COR-L47 (cell line): ENCODE measurements at places on chromosomes 4 and X.

DNA sequence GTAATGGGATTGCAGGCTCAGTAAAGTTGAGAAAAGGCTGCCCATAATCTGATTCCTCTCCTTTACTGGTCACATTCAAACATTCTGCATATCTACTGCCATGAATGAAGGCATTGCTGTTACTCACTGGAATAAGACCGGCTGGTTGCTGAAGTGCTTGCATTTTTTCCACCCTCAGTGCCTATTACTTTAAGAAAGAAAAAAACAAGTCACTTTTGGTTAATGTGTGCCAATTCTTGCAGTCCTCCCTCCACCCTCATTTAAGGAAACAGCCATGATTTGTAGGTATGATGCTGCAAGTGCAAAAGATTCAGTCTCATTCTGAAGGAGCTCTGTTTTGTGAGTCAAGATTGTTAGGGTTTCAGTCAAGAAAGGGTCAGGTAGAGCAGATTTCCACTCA is 94.9 kb downstream of the EMCN start:
- no peak for DNase-seq

GRCh38 chr4:37734989-37735388 is 48.8 kb upstream of the RELL1 start:
- no peak for DNase-seq

- no peak for DNase-seq
Measured at GRCh38 chr4:3107271-3107670, 32.8 kb downstream of the HTT start.

DNA sequence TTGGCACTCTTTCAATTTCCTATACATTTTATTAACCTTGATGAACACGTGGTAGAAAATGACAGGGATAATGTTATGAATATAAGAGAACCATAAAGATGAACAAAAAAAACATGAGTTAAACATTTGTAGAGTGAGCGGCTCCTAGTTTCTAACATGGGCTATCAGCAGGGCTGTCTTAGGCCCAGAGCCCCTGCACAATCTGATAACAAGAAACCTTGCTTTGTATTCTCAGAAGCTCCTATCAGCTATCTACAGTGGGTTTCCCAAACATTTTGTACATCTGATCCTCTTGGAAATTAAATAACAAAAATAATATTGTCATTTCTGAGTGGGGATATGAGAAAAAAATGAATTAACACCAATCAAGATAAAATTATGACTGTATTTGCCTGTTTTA is 10.6 kb upstream of the RBPJ start:
- no peak for DNase-seq

GRCh38 chr4:174444390-174444789 is 77.9 kb downstream of the HPGD start:
- DNase-seq: no peak

DNA sequence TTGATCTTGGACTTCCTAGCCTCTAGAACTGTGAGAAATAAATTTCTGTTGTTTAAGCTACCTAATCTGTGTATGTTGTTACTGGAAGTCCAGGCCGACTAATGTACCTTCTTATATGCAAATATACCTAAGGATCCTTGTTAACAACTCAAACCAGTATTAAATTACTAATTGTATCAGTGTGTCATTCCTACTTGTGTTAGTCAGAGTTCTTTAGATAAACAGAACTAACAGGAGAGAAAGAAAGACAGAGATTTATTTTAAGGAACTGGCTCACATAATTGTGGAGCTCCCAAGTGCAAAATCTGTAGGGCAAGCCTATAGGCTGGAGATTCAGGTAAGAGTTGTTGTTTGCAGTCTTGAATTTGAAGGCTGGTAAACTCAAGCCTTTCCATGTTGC is 120.0 kb downstream of the ADGRL3 start:
- no peak for DNase-seq

- peak; percentile 30 for DNase-seq
Measured at GRCh38 chrX:155966876-155967275, 30.6 kb upstream of the IL9R start.

DNA sequence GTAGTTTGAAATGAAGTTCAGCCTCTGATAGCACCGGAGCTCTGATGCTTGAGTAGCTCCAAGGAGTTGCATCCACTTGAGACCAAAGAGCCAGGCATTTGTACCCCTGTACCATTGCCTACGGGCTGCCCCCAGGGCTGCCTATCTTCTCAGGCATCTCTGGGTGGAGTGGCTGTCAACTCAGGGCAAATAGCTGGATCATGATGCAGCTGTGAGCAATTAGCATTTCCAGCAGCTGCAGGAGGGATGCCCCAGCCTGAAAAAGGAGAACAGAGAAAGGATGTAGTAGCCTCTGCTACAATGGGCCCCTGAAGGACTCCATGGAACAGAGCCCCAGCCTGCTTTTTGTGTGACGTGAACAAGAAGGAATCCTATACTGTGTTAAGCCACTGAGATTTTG is 492.6 kb downstream of the BCOR start:
- DNase-seq: no peak

DNA sequence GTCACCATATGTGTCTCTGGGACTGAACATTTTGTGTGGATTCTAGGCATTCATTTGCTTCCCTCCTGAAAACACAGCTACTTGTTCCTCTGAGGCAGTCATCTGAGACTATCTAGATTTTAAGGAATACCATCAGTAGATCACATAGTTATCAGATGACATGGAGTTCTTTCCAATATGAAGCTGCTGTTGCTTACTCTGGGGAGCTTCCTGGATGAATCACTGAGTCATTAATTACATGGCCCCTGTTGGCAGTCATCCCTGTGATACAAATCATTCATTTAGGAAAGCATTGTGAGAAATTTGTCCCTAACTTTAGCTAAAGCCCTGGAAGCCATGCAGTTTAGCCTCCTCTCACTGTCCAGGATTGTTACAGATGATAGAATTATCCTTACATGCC is 98.2 kb upstream of the ARSJ start:
- no peak for DNase-seq

DNA sequence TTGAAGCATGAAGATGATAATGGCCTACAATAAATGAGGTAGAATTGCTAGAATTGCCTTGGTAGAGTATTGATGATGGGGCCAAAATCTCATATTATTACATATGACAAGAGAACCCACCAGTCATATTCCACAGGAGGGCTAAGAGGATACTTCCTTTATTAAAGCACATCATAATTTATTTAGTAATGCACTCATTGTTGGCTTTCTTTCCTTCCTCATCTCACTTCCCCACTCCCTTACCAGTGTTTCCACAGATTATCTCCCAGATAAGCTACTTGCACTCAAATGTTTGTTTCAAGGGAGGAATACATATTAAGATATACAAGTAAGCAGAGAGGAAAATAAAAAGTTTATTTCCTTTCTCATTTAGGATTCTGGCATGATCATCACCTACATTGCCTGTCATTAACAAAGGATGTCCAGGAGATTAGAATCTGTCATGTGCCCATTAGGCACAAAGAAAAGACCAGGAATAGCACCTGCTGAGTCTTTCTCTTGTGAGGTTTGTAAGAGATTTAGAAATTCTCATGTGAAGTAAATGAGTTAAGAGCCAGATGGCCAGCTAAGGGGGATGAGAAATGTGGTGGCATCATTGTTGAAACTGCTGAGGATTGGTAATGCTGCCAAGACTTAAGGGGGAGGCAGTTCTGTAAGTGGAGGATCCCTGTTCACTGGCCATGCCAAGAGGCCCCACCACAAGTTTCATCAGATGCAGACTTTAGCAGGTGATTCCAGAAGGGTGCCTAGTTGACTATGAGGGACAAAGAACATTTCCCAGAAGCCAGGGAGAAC is 52.4 kb upstream of the PRDM8 start:
- no peak for DNase-seq

DNA sequence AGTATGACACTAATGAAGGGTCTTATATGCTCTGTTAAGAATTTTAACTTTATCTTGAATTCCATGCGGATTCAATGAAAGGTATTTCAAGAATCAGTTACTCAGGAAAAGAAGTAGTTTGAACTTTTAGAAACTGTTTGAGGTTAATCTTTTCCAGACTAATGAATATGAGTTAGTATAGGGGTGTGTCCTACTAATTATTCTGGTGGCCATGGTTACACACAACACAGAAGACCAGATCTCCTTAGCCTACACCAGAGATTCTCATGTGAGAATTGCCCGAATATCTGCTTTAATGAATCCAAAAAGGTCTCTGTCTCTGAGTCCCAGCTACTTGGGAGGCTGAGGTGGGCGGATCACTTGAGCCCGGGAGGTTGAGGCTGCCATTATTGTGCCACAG is 100.4 kb downstream of the MMRN1 start:
- no peak for DNase-seq

DNA sequence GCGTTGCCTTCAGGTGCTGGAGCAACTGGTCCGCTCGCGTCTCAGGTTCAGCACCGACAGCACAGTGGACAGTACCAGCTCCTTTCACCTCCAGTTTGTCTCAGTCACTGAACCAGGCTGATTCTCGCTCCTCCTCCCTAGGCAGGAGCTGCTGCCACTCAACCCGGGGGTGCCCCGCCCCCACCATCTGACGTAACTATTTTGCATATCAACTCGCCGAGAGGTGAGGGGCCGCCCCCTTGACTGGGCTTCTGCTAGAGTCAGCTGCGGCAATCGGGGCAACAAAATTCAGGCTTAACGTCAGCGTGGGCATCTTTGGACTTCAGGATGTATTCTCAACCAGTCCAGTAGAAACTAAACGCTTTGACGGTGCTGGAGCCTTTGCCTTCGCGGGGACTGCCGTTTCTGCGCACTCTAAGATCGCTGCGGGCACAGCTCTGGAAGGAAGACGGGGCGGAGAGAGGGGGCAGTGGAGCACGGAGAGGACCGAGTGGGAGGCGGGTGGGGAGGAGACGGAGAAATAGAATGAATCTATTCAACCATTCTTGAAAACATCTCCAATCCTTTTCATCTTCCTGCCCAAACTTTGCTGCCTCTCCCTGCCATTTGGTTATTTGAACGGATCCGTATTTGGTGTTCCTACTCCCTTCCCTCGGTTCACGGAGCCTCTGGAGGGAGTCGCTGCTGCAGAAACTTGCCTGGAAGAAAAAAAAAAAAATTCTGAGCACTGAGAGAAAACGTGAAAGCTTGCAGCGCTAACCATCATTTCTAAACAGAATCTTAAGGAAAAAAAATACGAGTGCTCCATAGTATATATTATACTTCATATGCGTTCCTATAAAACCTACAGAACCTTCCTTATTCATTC is at the start of gene FSTL5:
Gene FSTL5, minus strand, starts transcription at position 109 of the 868 bp plus-strand sequence. CDS start 52,604 bp downstream, outside the sequence.
- DNase-seq: peak; percentile 36

DNA sequence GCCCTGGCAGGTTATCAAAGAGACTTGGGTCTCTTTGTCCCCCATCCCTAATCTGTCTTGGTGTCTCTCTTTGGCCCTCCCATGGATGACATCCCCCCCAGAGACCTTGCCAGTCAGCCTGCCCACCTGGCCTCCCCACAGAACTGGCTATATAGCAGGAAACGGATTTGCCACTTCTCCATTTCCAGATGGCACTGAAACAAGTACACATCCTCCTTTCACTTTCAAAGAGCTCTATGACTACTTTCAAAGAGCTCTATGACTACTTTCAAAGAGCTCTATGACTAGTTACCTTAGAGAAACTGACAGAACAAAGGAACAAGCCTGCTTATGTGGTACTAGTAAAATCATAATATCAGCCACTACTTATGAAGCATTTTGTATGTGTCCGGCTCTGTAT is 175.3 kb downstream of the MAML3 start:
- DNase-seq: no peak

DNA sequence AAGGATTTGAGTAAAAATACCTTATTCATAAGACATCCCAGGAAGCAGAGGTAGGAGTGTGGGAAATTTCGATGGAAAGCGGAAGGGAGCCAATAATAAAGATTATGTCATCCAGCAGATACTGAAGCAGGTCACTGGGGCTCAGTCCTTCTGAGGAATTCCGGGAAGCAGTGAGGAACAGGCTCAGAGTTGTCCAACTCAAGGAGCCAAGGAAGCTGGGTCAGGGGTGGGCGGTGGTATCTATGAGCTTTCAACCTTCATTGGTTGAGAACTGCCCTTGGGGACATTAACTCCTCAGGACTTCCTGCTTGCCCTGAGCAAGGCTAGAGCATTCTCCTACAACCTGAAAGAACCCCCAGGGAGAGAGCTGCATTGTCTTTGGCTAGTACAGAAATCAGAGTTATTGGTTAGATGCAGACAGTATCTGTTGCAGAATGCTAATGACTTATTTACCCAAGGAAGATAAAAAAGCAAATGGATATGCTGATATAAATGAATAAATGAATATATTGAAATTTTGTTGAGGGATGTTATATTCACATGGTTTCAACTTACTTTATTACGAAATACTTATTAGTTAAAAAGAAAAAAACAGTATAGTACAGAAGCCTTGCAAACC is 68.2 kb downstream of the DMP1 start:
- no peak for DNase-seq

DNA sequence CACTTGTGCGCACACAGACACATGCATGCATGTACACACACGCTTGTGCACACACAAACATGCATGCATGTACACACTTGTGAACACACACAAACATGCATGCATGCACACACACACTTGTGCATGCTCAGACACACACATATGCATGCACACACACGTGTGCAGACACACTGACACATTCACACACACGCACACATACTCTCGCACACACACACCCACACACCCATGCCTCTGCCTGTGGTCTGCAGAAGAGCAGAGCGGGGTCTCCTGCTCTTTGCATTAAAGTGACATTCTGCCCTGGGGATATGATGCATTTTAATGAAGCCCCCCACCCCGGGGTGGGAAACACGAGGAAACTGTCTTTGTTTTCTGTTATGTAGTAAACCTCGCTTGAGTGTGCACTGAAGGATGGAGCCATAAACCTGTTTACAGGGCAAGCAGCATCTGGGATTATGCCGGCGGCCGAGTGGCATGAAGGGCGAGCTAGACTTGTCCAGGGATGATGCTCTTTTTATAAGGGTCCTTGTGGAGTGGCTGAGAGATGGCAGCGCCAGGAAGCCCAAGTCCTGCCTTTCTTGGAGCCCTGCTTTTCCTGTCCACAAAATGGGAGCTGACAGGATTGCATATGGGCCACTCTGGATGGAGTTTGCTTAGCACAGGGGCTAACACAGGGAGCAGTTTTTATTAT is 17.8 kb downstream of the PSAPL1 start:
- no peak for DNase-seq

DNA sequence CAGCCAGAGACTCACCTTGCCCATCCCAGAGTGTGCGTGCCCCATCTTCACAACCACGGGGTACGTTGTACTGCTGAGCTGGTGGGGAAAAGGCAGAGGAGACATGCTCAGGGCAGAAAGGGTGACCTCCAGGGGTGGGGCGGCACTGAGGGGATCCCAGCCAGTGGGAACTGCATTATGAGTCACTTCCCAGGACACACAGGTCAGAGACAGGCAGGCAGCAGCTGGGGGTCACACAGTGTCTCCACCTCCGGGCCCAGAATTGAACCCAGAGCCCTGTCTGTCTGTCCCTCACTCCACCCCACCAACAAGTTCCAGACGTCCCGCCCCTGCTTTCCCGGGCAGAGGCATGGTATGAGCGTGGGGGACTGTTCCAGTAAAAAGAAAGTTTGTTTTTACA is 4.8 kb upstream of the TIMP1 start:
- DNase-seq: no peak

DNA sequence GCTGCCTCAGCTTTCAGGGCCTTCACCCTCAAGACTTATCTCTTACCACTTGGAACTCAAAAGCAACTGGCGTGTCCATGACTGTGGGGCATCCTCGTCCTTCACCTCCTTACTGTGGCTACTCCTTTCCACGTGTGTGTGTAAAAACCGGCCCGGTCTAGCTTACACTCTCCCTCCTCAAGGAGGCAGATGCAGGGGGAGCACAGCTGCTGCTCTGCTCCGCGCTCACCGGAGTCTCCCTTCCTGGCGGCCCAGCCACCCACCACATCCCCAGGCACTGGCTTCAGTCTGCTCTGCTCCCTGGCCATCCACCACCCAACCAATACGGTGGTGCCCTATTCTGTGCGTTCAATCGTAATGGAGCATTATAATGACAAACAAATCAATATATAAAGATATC is 8.3 kb downstream of the RNF212 start:
- no peak for DNase-seq

- DNase-seq: no peak
Measured at GRCh38 chrX:85221361-85221760, 22.2 kb downstream of the SATL1 start.
